Effector memory CD4-positive, alpha-beta T cell (primary cell): ENCODE measurements at places on chromosomes 12 and 14.

DNA sequence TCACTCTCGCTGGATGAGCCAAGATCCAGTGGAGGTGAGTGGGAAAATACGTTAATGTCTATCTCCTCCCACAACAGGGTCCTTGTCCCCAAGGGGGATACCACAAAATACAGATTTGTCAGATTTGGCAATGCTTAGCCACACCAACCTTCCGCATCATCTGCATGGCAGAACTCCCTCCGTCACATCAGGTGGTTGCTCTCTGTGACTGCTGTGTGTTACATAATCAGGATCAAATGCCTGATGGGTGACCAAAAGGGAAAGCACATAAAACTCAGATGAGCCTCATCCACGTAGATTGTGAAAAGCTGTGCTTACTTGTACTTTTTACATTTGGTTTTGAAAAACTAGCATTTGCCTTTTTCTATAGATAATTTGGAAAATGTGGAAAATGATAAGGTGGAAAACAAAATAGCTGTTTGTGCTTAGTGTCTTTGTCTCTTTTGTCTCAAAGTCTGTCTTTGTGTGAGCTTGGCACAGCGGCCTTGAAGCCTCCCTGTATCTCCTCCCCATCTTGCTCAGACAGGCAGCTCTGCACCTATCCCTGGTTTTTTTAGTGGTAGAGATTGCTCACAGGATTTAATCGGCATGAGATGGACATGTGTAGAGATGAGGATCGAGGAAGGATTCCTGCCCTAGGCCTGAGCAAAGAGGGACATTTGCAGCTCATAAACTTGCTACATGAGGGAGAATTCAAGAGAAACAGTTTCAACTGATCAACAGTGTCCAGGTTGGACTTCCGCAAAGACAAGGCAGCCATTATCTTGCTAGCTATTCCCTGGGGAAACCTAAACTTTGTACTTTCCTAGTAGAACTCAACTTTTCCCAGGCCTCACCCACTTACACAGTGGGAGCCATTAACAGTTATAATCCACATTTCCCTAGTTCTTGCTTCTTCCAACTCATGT, 3.6 kb upstream of the FGF6 start:
- DNase-seq, result no peak

DNA sequence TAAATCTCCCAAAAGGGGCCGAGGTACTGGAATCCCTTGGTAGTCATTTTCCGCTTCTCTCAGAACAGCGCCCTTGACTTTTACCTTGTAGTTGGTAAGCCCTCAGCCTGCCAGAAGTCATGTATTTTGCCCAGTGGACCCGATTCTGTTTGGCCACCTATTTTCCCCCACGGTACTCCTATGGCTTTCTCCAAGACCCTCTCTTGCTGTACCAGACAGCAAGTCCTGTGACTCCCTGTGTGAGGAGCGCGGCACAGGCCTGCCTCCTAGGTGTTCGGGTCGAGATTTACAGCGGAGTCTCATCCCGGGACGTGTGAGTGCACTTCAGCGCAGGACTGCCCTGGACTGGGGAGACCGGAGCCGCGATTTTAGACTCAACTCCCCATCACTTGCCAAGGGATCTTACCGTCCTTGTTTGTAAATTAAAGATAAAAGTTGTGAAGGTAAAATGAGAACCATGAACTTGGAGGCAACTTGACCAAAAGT, 1.1 kb upstream of the MBD6 start:
- DNase-seq, result no peak

GRCh38 chr12:81727391-81727790, 31.8 kb downstream of the PPFIA2 start:
- DNase-seq, result no peak

- no peak for DNase-seq
Measured at GRCh38 chr12:48080285-48080684, 25.6 kb downstream of the SENP1 start.

- no peak for DNase-seq
Measured at GRCh38 chr12:44248436-44248835, 412.6 kb downstream of the TMEM117 start.

GRCh38 chr12:101619858-101620761, 25.3 kb downstream of the MYBPC1 start:
- no peak for DNase-seq

- no peak for DNase-seq
Measured at GRCh38 chr14:85532374-85533022, 2.6 kb downstream of the FLRT2 start.

- no peak for DNase-seq
Measured at GRCh38 chr12:94988471-94988870, 15.0 kb downstream of the NDUFA12 start.
